ENCODE measurements at places on chromosomes 2 and 18.

- no peak for DNase-seq
Observed at GRCh38 chr2:221100467-221101089, 471.5 kb downstream of the EPHA4 start.

DNA sequence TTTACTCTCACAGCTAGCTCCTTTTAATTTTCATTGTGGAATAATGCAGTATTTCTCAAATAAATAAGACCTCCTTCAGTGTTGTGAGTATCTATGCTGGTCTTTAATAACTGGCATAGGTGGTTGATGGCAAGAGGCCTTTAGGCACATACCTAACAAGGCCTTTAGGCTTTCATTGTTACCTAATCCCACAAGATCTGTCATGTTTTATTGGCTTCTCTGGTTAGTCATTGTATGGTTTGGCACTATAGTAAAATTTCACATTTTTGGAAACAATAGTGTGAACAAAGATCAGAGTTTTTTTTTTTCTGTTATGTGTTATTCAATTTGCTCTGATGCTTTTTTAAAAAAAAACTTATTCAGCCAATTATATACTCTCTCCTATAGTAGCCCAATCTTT lies 89.8 kb upstream of the NEUROD1 start:
- DNase-seq: no peak

GRCh38 chr2:178700922-178701342 lies 106.3 kb downstream of the TTN start:
- DNase-seq: no peak

GRCh38 chr2:40227210-40227609 lies 224.7 kb downstream of the SLC8A1 start:
- DNase-seq: no peak

DNA sequence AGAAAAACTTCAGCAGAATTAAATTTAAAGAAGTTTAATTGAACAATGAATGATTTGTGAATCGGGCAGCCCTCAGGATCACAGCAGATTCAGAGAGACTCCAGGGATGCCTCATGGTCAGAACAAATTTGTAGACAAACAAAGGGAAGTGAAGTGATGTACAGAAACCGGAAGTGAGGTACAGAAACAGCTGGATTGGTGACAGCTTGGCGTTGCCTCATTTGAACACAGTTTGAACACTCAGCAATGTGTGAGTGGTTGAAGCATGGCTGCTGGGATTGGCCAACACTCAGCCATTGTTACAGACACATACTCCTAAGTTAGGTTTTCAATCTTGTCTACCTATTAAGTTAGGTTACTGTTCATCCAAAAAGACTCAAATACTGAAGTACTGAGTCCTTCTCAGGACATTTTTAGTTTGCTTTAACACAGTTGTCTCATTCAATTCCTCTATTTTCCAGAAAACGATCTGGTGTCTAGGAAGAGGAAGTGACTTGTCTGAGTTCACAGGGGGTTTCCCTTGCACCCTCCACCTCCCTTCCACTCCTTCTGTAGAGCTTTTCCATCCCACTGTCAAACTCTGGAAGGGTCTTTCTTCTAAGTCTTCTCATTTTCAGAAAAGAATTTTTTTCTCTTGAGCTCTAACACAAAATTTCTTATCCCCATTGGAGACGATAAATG lies 137.9 kb downstream of the SLC4A3 start:
- no peak for DNase-seq

DNA sequence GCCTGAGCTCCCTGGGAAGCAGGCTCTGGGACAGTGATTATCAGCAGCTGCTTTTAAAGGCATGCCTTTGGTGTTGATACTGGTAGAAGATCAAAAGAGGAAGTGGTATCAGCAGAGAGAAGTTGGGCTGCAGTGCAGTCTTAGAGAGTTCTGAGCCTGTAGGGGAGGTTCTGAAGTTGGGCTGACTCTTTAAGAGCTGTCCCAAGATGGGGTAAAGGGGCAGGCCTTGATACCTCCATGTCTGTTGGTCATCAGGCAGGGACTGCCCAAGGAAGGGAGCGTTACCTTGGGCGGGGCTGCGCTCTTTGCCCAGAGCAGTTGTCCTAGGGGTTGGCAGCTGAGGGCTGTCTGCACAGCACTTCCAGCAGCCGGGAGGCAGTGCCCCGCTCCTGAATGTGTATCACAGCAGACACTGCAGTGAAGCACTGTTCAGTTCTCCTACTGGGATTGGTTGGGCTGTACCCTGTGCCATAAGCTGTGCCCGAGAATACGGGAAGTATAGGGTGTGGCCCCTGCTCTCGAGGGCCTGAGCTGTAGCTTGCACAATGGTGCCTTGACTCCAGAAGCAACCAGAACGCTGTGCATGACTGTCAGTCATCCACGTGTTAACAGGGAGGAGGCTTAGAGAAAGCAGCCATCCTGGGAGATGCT lies 177.0 kb downstream of the CTIF start:
- DNase-seq: no peak

DNA sequence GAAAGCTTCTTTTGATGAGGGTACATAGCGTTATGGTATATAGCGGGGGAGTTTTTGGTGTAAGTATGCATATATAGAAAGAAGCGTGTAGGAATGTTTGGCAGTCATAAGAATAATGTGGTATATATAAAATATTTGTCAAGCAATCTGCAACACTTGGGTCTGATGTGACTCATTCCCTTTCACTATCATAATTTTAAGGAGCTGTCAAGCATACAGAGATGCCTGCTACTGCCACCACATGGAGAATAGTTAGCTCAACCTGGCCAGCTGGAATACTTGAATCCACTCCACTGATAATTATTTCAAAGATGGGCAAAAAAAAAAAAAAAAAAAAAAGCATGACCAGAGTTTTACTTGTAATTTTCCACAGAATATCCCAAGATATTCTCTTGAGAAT lies 559.8 kb upstream of the REG3G start:
- DNase-seq: no peak

GRCh38 chr2:186518945-186519344 lies 32.9 kb downstream of the ZC3H15 start:
- DNase-seq: no peak

DNA sequence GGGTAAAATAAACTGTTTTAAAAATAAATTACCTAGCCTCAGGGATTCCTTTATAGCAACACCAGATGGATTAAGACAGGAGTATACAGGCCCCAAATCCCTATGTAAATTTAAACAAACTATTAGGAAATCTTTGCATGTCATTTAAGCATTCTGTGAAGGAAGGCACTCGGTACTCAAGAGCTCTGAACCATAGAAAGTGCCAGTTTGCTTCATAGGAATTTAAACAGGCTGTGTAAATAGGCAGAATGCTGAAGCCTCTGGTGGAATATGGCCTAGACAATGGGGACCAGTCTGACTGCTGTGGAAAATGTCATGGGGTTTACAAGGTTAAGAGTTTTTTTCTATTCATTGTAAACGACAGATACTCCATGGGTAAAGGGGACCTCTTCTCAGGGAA lies 377.4 kb downstream of the DLGAP1 start:
- no peak for DNase-seq

DNA sequence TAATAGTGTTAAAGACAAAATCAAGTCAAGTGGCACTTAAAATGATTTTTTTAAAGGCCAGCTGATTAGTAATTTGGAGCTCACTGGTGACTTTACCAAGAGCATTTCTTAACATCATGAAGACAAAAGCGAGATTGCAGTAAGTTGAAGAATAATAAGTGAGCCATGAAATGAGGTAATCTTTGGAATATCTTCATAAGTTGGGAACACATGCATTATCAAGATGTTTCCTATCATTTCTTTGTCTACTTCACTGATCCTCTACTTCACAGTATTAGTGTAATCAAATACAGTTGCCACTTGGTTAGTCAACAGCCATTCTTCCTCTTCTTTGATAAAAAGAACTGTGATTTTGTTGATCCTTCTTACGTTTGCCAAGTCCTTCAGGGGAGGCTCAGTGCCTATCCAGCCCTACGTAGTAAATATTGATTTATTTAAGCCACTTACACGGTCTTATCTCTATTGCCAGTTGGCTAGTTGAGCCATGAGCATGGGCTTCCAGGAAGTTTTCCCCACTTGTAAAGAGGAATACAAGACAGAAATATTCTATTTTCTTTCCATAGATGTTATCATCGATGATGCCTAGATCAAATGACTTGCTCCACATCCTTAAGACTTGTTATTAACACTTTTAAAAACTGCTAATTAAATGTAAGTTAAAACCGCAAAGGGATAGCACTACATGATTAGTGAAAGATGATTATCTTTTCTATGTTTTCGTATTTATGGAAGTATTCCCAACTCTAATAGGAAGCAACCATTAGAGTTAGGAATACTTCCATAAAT lies 46.1 kb downstream of the YES1 start:
- no peak for DNase-seq

DNA sequence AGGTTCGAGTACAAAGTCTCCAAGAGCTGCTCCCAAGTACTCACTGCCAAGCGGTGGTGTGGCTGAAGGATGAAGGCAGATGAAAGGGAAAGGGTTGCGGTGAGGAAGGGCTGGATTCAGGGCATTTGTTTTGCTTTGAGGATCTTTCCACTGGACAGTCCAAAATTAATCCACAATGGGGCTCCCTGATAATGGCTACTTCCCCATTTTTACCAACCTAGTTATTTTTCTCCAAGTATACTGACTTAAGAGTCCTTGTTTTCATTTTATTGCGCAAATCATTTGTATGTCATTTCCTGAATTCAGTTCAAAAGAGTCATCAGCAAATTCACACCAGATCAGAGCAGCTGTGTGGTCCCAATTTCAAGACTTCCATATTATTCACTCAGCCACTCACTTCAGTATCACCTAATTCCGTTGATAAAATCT lies 464 bp upstream of the SESTD1 start:
- no peak for DNase-seq

DNA sequence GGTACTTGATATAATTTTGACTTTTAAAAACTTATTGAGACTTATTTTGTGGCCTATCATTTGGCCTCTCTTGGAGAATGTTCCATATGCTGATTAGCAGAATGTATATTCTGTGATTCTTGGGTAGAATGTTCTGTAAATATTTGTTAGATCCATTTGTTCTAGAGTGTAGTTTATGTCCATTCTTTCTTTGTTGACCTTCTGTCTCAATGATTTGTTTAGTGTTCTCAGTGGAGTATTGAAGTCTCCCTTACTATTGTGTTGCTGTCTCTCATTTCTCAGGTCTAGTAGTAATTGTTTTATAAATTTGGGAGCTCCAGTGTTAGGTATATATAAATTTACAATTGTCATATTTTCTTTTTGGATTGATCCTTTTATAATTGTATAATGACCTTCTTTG lies 349.6 kb upstream of the CWC22 start:
- no peak for DNase-seq

Measured in T-helper 17 cell (primary cell).